Fibroblast of skin of left quadriceps (primary cell): ENCODE measurements at places on chromosomes 16 and 17.

DNA sequence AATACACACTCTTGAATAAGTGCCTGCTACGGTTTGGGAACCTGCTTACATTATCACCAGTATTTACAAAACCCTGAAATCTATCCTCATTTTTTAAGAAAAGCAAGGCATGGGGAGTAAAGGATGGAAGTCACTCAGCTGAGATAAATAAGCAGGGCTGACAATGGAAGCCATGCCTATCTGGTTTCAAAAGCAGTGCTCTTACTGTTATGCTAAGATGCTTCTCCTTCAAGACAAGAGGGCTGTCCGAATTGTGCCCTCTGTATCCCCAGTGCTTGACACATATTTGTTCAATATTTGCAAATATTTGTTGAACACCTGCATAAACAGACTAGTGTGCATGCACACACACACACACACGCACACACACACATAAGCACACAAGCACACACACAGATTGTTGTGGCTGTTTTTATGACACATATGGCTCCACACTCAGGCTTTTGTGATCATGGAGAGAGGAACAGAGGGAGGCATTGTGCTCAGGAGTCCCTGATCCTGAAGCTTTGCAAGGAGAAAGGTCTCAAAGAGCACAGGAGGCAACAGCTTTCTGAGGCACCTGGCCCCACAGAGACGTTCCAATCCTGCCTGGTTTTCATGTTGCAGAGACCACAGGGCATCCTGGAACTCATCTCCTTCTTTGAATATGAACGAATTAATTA lies 401.6 kb upstream of the CDH11 start:
- DNase-seq = no peak

- DNase-seq = no peak
Observed at GRCh38 chr17:35523296-35523695, 14.2 kb downstream of the SLFN12L start.

DNA sequence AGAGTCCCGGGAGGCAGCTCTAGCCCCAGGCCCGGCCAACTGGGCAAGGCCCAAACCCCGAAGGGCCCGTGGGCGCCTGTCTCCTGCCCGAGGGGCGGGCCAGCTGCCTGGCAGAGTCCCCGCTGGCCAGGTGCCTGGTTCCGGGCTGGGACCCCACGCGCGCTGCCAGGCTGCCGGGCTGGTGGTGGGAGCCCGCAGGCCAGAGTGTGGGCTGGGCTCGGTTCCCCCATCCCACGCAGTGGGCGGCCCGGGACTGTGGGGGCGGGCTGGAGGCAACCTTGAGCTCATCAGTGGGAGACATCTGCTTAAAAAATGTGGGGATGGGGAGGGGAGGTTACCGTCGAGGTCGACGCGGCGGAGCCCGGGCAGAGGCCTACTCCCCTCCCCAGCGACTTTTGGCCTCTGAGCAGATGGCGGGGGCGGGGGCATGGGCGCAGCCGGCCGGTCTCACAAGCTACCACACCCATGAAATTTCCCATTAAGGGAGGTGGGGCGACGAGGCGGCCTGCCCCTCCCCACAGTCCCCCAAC lies 176.4 kb upstream of the GSE1 start:
- DNase-seq = no peak

GRCh38 chr17:80856863-80857755 lies 134.5 kb upstream of the CHMP6 start:
- no peak for DNase-seq

GRCh38 chr16:56538331-56538730 lies 18.5 kb upstream of the BBS2 start:
- no peak for DNase-seq

GRCh38 chr16:75947626-75948239 lies 221.4 kb upstream of the CPHXL start:
- DNase-seq = no peak

- DNase-seq = no peak
Observed at GRCh38 chr16:56068314-56068713, 123.0 kb upstream of the GNAO1 start.

GRCh38 chr16:30016555-30017276 lies 5.9 kb upstream of the DOC2A start:
- DNase-seq = no peak
